Stimulated activated CD8-positive, alpha-beta memory T cell treated with anti-CD3 and anti-CD28 coated beads, Interleukin-7, amount 100 ng/mL, for 24 hours (primary cell): ENCODE measurements at places on chromosomes 7 and 10.

- DNase-seq: no peak
Observed at GRCh38 chr10:74683067-74683466, 143.3 kb upstream of the KAT6B start.

- no peak for DNase-seq
Observed at GRCh38 chr10:132475086-132475485, 62.5 kb upstream of the INPP5A start.

- DNase-seq: no peak
Observed at GRCh38 chr10:13272164-13272571, 27.7 kb downstream of the PHYH start.

DNA sequence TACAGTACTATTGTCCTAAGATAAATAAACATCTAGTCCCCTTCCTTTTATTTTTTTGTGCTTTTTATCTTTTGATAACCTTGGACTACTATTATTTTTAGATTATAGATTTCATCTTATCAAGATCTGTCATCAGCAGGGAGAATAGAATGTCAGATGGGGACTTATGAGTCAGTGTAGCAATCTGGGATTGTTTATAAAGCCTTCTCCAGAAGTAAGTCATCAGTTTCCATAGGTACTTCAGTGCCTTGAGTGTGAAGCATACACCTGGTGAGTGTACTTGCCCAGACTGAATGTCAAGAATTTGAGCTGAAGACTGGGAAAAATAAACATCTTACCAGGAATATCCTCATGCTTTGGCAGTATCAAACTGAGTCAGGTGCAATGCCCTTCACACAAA, 2.1 kb downstream of the CASD1 start:
- no peak for DNase-seq

DNA sequence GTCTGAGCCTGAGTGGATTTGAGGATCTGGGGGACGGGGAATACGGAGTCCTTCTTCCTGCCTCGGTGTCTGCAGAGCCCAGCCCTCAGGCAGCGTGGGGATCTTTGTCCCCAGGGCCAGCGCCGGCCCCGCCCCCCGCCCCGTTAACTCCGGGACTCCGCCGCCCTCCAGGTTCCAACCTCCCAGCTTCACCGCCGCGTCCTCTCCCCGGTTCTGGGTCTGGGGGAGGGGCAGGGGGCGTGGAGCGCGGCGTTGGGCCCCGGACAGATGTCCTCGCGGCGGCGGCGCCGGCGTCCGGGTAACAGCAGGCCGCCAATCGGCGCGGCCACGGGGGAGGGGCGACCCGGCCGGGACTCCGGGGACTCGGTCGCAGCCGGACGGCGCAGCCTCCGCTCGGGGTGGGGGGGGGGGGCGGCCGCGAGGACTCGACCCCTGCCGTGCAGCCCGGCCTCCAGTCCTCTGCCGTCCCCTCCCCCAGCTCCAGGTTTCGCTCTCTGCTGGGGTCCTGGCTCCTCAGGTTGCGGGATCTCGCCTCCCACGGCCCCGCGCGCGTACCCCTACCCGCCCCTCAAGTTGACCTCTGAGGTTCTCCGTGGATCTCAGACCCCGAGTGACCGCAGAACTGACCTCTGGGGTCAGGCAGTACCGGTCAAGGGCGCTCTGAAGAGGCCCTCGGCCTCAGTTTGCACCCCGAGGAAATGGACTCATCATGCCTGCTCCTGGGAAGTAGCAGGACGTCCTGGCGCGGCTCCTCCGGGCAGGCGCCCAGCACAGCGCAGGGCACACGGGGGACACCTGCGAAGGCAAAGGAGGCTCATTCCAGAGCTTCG, 2.3 kb upstream of the ELFN1 start:
- no peak for DNase-seq

DNA sequence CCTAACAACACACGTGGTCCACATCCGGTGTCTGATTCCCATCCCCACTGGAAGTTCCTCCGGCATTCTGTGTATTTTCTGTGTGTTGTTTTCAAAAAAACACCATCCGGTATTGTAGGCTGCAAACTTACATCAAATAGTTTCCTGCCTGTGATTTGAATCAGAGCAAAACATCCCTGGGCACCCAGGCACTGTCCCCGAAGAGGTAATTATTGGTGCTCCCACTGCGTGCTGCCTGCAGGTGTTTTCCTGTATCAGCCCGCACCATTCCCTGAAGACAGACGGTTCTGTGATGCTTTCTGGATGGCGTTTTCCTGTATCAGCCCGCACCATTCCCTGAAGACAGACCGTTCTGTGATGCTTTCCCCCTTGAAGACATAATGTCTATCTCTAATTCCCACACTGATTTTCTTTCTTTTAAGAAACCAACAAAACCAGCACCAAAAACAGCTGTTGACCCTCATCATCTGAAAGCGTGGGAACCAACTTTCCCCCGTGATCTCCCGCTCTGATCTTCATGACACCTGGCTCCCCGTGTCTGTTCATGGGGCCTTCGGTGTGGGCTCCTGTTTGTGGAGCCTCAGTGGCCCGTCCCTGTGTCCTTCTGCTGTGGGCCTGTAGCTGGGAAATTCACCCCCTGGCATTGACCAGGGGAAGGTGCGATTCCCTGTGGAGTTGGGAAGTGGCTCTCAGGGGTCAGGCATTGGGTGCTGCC, 205.3 kb downstream of the ADARB2 start:
- DNase-seq: no peak

GRCh38 chr7:44912775-44913347, 27.5 kb upstream of the PURB start:
- no peak for DNase-seq

DNA sequence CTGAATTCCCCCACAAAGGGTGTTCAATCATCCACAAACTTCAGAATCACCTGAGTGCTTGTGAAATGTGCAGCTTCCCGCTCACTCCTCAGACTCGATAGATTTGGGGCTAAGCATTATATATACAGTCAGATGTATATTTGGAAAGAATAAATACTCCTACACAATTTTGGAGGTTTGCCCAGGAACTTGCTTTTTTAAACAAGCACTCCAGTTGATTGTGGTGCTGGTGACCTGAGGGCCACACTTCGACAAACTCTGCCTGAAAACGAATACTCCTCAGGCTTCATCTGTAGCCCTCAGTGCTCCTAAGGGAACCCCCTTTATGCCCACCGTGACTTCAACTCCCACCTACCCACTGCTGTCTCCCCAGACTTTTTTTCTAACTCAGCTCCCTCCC, 211.6 kb downstream of the INHBA start:
- DNase-seq: no peak

DNA sequence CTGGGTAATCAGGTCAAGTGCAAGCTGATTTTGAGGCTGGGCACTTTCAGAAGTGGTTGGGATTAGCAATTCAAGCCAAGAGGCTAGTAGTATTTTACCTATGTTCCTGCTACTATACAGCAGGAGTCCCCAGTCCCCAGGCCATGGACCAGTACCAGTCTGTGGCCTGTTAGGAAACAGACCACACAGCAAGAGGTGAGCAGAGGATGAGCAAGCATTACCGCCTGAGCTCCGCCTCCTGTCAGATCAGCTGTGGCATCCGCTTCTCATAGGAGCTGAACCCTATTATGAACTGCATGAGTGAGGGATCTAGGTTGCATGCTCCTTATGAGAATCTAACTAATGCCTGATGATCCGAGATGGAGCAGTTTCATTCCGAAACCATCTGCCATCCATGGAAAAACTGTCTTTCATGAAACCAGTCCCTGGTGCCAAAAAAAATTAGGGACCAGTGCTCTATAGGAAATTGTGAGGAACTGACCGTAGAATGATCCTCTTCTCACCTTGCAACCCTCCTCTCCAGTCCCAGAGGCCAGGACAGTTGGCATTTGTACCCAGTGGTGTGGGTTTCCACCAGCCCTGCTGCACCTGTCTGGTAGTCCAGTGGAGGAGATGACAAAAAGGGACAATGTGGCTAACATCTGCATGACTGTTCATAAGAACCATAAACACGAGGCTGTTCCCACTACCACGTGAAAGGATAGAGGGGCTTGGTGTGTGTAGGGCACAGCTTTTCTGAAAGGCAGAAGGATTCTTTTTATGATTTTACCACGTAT, 172.5 kb downstream of the KIAA1217 start:
- DNase-seq: no peak

DNA sequence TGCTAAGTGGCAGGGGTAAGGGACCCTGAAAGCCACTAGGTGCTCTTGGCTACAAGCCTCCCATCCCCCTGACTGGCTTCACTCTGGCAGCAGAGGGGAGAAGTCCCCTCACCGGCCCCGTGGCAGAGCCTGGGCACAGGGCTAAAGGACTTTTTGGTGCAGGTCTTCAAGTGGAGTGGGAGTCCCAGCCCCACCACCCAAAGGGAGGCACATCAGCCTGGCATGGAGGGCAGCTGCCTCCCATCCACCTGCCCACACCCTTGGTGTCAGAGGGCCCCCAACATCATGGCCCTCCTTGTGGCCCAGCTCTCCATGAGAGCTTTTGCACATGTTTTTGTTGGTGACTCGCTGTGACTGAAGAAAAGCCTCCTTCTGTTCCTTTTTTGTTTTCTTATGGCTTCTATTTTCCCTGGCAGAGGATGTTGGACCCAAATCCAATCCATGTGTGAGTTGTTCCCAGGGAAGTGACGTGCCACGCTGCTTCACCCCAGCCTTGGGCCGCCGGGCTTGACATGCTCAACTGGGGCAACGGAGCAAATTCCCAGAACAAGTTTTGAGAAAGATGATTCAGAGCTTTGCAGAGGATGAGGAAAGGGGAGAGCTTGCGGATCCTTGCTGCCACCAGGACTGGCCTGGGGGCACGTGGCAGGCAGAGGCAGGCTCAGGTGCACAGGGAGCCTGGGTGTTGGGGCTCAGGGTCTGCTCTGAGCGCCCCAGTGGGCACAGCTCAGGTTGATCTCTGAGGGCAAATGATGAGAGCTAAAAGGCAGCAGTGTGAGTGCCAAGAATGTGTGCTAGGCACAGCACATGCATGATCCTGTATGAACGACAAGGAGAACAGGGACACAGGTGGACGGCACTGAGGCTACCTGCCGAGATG, 1.9 kb upstream of the AEBP1 start:
- DNase-seq: no peak

DNA sequence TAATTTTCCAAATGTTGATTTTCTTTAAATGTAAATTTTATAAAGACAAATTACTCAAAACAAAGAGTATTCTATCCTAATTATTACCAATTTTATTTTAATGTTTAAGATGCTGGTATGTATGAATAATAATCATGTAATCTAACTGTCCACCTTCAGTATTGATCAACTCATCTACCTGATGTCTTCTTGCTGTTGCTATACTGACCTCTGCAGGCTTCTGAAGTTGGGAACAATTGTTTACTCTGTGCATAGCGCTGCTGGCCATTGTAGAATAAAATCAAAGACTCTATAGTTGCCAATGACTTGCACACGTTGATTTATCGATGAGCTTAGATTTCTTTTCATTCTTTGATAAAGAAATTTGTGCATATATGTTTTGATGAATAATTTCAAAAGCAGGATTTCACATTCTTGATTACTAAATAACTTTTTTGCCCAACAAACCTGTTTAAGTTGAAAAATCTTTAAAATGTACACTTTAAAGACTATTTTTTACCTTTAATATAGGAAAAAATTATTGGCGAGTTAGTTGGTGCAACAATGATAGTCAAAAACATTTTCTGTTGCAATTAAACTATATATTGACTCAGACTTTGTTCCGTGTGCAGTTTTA, 282.3 kb downstream of the TFEC start:
- no peak for DNase-seq

GRCh38 chr10:3803295-3803926, 18.4 kb upstream of the KLF6 start:
- DNase-seq: no peak

GRCh38 chr10:76296957-76297356, 865.5 kb downstream of the LRMDA start:
- DNase-seq: no peak

- DNase-seq: no peak
Observed at GRCh38 chr7:117273814-117274225, 49.0 kb downstream of the WNT2 start.

- DNase-seq: no peak
Observed at GRCh38 chr10:71436268-71437125, 39.8 kb downstream of the CDH23 start.

DNA sequence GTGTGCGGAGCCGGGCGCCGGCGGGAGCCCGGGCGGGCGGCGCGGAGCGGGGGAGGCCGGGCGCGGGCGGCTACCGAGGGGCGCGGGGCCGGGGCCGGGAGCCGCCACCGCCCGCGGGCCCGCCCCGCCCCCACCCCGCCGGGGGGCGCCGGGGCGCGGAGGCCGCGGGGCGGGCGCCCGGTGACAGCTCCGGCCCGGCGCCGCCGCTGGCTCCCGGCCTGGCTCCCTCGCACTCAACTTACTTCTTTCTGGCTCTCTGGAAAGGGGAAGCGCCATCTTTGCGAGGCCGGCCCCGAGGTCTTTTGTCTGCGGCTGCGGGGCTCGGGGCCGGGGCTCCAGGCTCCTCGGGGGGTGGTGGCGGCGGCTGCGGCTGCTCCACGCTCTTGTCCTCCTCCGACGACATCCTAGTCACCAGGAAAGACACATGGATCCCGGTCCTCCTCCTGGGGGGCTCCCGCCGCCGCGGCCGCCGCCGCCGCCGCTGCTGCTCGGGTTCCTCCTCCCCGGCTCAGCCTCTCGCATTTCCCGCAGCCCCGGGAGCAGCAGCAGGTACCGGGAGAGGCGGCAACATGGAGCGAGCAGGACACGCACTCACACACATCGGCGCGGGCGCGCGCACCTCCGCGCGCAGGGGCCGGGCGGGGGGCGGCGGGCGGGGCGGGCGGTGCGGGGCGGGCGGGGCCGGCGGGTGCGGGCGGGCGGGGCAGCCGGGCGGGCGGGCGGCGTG, at the start of gene KMT2C:
Gene KMT2C (minus strand): TSS at position 620 of the 727 bp plus-strand sequence. CDS start 217 bp downstream, at position 403.
- no peak for DNase-seq

GRCh38 chr7:24907311-24907886, 72.6 kb downstream of the OSBPL3 start:
- DNase-seq: no peak

- DNase-seq: no peak
Observed at GRCh38 chr10:90579602-90580242, 278.1 kb downstream of the HTR7 start.

DNA sequence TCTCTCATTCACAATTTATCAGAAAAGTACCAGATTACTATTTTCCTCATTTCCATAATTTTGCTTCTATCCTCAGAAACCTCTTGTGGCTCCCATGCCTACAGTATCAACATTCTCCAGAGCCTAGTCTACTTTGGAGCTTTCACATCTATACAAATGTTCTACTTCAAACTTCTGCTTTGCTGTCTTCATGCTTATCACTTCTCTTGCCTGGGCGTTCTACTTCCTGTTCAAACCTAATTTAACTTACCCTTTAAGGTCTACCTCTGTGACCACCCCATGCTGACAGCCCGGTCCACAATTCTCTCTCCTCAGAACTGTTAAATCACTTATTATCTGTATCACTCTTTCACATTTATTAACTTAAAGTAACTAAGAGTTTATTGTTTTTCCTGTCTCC, 6.1 kb upstream of the PTPN12 start:
- DNase-seq: no peak

GRCh38 chr10:130336617-130337304, 200.6 kb downstream of the GLRX3 start:
- no peak for DNase-seq

DNA sequence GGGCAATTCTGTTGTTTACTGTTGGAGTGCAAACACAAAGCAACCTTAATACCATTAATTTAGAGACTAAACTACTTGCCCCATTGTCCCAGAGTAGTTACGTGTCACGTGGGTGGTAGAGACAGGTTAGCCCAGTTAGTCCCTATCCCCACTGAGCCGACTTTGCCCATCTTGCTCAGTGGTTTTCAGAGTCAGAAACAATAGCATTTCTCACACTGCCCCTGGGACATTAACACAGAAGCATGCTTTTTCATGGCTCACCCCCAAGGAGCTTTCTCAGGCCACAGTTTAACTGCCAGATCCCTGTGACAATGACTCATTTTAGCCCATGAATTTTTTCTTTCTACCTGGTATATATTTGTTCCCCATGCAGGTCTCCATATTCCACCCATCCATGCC, 271.0 kb downstream of the POU6F2 start:
- DNase-seq: no peak
